Chondrocyte (in vitro differentiated cells): ENCODE measurements at places on chromosomes 12 and 14. TPM values are rescaled to one million over a fixed set of nuclear protein-coding genes. Genes with fewer than 3 reads are reported as not detected.

Gene PTPN11
- 114 to 141 TPM (median 139 TPM) in 3 replicates for total RNA-seq

Gene TBC1D30
- total RNA-seq = 1.7 to 2.0 TPM (median 1.7 TPM) in 3 replicates

Gene CMA1
- total RNA-seq = not detected in 3 replicates

Gene SIX1
- total RNA-seq = 92.0 to 204 TPM (median 94.6 TPM) in 3 replicates

Gene CRIP1
- total RNA-seq = 38.7 to 181 TPM (median 174 TPM) in 3 replicates

Gene MYO1H
- not detected in 3 replicates for total RNA-seq

Gene ALDH1L2
- 87.2 to 158 TPM (median 153 TPM) in 3 replicates for total RNA-seq

Gene ETFBKMT
- 3.2 to 4.8 TPM (median 3.4 TPM) in 3 replicates for total RNA-seq

Gene VCPKMT
- total RNA-seq = 9.3 to 10.4 TPM (median 9.7 TPM) in 3 replicates

Gene NPFF
- 0.92 TPM in 1 of 3 replicates, not detected in the others for total RNA-seq

Gene DACT1
- 120 to 326 TPM (median 318 TPM) in 3 replicates for total RNA-seq

Gene KRT77
- total RNA-seq = not detected in 3 replicates

Gene COX14
- 37.8 to 53.1 TPM (median 44.7 TPM) in 3 replicates for total RNA-seq

Gene CYP27B1
- 2.1 to 3.2 TPM (median 2.3 TPM) in 3 replicates for total RNA-seq

Gene LRR1
- 8.5 to 13.9 TPM (median 11.6 TPM) in 3 replicates for total RNA-seq

Gene L3HYPDH
- total RNA-seq = 35.3 to 56.6 TPM (median 39.1 TPM) in 3 replicates

Gene USP44
- 0.18 TPM in 1 of 3 replicates, not detected in the others for total RNA-seq

Gene MUCL1
- total RNA-seq = not detected in 3 replicates

Gene AHSA1
- 85.0 to 107 TPM (median 85.7 TPM) in 3 replicates for total RNA-seq

Gene AKAP5
- 4.2 to 9.0 TPM (median 4.3 TPM) in 3 replicates for total RNA-seq

Gene DBX2
- not detected in 3 replicates for total RNA-seq

Gene IKBIP
- 65.0 to 69.5 TPM (median 66.8 TPM) in 3 replicates for total RNA-seq

Gene RASSF8
- 28.1 to 54.6 TPM (median 46.2 TPM) in 3 replicates for total RNA-seq

Gene ITPR2
- total RNA-seq = 18.7 to 28.8 TPM (median 19.8 TPM) in 3 replicates

Gene CEP170B
- total RNA-seq = 31.7 to 39.6 TPM (median 39.2 TPM) in 3 replicates

Gene CHURC1
- total RNA-seq = 46.9 to 52.8 TPM (median 48.7 TPM) in 3 replicates

Gene ZBTB25
- total RNA-seq = 9.3 to 12.1 TPM (median 9.7 TPM) in 3 replicates

Gene PRIMA1
- not detected in 3 replicates for total RNA-seq

Gene CD163L1
- 1.0 to 5.2 TPM (median 3.8 TPM) in 3 replicates for total RNA-seq

Gene DDN
- total RNA-seq = 0.10 to 0.74 TPM (median 0.72 TPM) in 3 replicates

Gene TBX3
- 0.53 to 2.9 TPM (median 2.5 TPM) in 3 replicates for total RNA-seq

Gene DIP2B
- total RNA-seq = 25.4 to 36.3 TPM (median 25.8 TPM) in 3 replicates

Gene SGPP1
- 16.5 to 23.3 TPM (median 23.1 TPM) in 3 replicates for total RNA-seq
